ENCODE measurements at places on chromosomes 7 and 10. TPM values are rescaled to one million over a fixed set of nuclear protein-coding genes. Genes with fewer than 3 reads are reported as not detected.
A peak's percentile ranks its signal among the peaks of the same experiment; 100 is the strongest.

C10orf62 gene
- polyA plus RNA-seq = 1.3 TPM

- H3K27ac ChIP-seq = peak overlapping the region; percentile 87
- H3K4me3 ChIP-seq = peak overlapping the region; percentile 43
- peak; percentile 75 for DNase-seq
- peaks cover 7% of the 10 kb centered on the region for H3K36me3 ChIP-seq
- H3K4me1 ChIP-seq = peaks cover 59% of the 10 kb centered on the region
Measured at GRCh38 chr7:47453093-47454061, 128.5 kb downstream of the TNS3 start.

- H3K27ac ChIP-seq = no peak overlapping the region
- no peak overlapping the region for H3K4me3 ChIP-seq
- H3K36me3 ChIP-seq = no peaks in the 10 kb centered on the region
- H3K4me1 ChIP-seq = no peaks in the 10 kb centered on the region
- no peak for DNase-seq
Measured at GRCh38 chr10:24737001-24737400, 13.3 kb upstream of the ARHGAP21 start.

GRCh38 chr7:42768045-42768444, 143.8 kb downstream of the C7orf25 start:
- H3K4me3 ChIP-seq = no peak overlapping the region
- no peaks in the 10 kb centered on the region for H3K36me3 ChIP-seq
- H3K27me3 ChIP-seq = no peaks in the 10 kb centered on the region
- DNase-seq = no peak

GRCh38 chr10:118330295-118331076, 11.6 kb downstream of the FAM204A start:
- H3K4me1 ChIP-seq = peaks cover 14% of the 10 kb centered on the region
- no peaks in the 10 kb centered on the region for H3K27me3 ChIP-seq
- H3K36me3 ChIP-seq = peaks cover 20% of the 10 kb centered on the region
- no peak overlapping the region for H3K27ac ChIP-seq
- DNase-seq = no peak

DNA sequence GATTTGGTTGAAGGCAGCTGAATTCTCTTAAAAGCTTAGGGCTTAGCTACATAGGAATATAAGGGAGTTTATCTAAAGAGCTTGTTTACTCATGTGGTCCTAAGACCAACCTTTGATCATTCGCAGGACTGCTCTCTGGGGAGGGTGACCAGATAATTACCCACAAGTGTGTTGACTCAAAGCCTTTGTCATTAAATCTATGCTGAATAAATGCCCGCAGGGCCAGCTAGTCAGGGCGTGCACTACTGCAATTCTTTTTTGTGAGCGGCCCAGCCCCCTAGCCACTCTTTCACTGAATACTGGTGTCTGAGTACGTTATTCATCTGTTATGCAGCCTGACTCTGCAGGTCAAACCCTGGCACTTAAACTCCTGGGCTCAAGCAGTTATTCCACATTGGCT, 69.6 kb downstream of the AKAP9 start:
- H3K27ac ChIP-seq = no peak overlapping the region
- H3K27me3 ChIP-seq = no peaks in the 10 kb centered on the region
- no peak overlapping the region for H3K4me3 ChIP-seq
- H3K4me1 ChIP-seq = no peaks in the 10 kb centered on the region
- DNase-seq = no peak
